ENCODE measurements at places on chromosomes 4 and X.
A peak's percentile ranks its signal among the peaks of the same experiment; 100 is the strongest.

GRCh38 chr4:1518997-1519700 is 112.9 kb upstream of the NKX1-1 start:
- DNase-seq = no peak

DNA sequence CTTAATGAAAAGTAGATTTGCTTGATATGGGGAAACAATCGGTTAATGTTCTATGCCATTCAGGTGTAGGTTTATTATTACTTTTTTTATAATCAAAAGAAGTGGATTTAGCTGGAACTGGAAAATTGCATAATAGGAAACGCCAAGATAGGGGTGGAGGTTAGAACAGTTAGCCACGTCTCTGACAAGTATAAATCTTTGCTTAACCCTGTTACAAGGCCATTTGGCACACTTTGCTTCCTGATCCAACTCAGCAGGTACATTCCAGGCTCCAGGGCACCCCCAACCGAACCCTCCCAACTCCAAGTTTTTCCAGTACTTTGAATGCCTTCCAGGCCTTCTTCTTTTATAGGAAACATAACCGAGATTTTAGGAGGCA is 50.6 kb upstream of the ACSL4 start:
- no peak for DNase-seq

DNA sequence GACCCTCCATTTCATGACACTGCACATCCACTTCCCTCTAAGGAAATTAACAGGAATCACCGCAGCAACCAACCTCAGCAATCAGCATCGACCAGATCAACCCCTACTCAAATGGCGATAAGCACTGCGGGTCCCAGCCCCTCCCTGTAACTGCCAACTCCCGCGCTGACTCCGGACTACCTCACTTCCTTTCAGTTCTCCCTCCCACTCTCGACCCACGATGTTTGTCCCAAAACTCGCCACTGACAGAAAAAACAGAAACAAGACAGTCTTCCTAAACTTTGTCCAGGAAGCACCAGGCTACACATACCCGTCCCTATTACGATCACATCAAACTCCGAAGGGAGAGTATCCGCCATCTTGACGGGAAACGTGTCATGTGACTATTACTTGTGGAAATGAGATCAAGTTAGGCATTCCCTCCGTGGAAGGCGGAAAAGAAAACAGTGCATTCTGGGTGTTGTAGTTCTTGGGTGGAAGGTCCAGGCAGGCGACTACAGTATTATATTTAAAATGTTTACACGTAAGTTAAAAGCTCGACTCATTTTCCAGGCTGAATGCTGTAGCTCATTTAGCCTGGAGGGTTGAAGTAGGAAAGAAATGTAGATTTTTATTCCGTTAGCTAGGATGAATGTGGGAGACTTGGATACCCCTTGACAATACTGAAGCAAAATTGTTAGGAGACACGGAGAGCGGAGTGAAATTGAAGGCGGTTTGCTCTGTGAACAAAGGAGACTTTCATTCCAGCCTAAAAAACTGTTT is at the start of gene CHM:
TSS of gene CHM (minus strand) at position 385 of the 762 bp plus-strand sequence. CDS start at position 359, 26 bp downstream.
- DNase-seq = peak; percentile 43

GRCh38 chrX:4935846-4936245 is 1222.4 kb upstream of the PRKX start:
- no peak for DNase-seq

GRCh38 chr4:7585768-7586167 is 151.0 kb upstream of the PSAPL1 start:
- no peak for DNase-seq

GRCh38 chr4:61500883-61501282 is 300.8 kb downstream of the ADGRL3 start:
- DNase-seq = no peak

DNA sequence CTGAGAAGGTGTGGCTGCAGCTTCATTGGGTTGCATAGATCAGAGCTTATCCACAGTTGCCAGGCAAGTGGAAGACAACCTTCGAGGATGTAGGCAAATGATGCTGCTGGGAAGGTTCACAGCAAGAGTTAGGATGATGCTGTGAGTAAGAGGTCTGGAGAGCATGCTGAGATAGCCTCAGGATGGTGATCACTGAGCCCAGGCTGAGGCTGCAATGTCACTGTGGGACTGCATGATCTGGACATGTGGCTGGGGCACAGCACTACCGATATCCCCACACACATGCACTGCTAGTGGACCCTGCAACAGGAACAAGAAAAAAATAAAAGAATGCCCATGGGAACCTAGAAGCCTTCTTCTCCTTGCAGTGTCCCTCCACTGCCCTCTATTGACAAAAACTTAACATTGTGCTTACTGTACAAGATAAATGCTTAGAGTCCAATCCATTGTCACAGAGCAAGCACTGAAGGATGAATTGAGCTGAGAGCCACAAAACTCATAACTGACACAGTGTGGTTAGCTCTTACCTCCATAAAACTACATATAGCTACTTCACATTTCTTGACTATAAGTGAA is 105.6 kb downstream of the CNKSR2 start:
- no peak for DNase-seq

- no peak for DNase-seq
Measured at GRCh38 chr4:56737666-56738065, 56.6 kb upstream of the HOPX start.

- DNase-seq = no peak
Measured at GRCh38 chr4:75844151-75844662, 58.0 kb downstream of the PPEF2 start.
